ENCODE measurements at places on chromosomes 1 and 21.

- DNase-seq, result no peak
Measured at GRCh38 chr1:245179706-245180105, 24.9 kb downstream of the KIF26B start.

DNA sequence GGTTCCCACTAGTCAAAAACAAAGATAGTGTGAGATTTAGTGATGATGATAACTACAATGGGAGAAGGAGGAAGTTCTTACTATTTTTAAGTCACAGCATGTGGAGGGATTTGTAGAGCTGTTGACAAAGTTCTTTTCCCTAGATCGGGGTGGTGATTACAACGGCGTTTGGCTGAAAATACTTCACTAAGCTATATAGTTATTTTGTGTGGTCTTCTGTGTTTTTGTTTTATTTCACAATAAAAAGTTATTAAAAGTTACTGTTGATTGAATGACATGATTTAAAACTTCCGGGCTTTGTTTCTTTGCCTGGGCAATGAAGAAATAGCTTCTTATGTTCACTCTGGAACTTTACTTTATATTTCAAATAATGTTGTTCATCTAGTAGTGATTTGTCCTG is 47.3 kb upstream of the SSX2IP start:
- DNase-seq, result no peak

DNA sequence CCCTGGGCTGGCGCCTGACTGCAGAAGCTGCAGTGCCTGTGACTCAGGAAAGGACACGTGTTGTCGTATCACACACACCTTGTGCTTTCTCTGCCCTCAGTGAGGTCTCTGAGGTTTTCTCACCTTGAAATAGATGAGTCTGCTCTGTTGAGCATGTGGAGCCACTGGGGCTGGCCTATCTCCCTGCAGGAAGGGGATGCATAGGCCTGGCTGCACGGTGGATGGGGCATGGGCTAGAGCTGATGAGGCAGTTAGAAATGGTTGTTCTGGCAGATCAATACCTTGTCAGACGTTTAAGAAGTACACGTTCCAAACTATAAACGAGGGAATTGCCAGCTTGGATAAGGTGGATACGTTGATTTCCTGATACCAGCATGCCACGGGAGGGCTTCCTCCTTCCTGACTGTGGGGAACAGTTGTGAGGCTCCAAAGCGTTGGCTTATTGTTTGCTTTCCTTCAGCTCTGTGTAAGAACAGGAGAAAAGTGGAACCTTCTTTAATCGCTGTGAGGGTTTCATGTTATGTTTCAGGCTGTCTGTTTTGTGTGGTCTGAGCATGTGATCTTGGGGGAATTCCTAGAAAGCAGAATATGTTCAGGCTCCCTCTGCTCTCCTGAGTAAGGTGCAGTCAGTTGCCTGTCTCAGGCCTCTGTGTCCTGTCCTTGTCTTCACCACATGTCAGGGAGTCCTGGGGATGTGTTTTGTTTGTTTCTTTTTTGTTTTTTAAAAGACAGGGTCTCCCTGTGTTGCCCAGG is 44.8 kb downstream of the PCNT start:
- no peak for DNase-seq

- DNase-seq, result peak; percentile 52
Measured at GRCh38 chr1:41856944-41857285, 61.8 kb downstream of the HIVEP3 start.

- DNase-seq, result no peak
Measured at GRCh38 chr1:172399756-172400721, 20.4 kb upstream of the C1orf105 start.

DNA sequence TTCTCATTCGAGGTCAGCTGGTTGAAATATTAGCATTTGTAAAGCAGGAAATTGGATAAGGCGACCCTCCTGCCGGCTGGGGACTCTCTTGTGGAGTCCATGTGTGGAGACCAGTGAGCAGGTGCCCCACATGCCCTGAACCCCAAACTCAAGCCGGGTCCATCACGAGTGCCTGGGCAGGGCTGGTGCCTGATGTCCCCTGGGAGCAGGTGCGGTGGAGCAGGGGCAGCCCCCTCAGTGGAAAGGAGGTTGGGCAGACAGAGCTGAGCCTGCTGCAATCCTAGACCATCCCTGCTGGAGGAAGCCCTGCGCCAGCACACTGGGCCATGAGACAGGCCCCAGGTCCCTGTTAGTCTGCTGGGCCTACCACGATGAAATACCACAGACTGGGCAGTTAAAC is 395.6 kb downstream of the NPHP4 start:
- DNase-seq, result no peak

DNA sequence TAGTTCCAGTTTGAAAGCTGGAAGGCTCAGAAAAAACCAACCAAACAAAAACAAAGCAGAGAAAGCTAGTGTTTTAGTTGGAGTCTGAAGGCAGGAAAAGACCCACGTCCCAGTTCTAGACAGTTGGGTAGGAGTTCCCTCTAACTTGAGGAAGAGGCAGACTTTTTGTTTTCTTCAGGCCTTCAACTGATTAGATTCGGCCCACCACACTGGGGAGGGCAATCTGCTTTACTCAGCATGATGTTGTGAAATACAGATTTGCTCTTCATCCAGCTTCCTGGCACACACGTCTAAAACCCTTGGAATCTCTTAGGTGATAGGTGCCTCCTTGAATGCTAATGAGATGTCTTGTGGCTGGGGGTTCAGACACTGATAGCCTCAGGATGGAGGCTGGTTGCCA is 49.1 kb upstream of the CSF3R start:
- no peak for DNase-seq

GRCh38 chr1:232499188-232499587 is 130.7 kb downstream of the SIPA1L2 start:
- no peak for DNase-seq

All from fibroblast of gingiva (primary cell).